Stimulated activated CD4-positive, alpha-beta T cell treated with anti-CD3 and anti-CD28 coated beads, Interleukin-12 subunit alpha, Interleukin-12 subunit beta, amount 100 ng/mL, for 24 hours (primary cell): ENCODE measurements at places on chromosomes 4 and X.

- no peak for DNase-seq
These were observed 282.0 kb downstream of the ARHGAP24 start for GRCh38 chr4:85756938-85757337.

DNA sequence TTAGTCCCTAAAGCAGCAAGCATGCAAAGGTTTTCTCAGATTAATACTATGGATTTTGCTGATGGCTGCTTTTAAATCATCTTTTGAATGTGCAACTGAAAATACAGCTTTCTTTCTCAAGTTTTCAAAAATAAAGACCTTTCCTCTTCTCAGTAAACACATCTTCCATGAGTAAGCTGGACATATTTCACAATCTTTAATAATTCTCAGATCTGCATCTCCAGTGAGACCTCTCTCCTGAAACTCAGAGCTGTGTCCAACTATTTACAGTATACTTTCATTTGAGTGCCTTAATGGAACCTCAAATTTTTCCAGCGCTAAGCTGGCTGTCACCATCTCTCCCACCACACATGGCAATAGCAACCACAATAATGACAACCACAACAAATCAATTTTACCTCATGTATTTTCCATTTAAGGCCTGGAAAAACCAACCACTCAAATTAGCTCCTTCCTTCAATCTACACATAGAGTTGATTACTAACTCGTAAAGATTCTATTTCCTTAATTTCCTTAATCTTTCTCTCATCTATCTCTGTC, 192.4 kb upstream of the RPL34 start:
- DNase-seq, result no peak

- no peak for DNase-seq
These were observed 70.3 kb upstream of the IQCM start for GRCh38 chr4:149885896-149886295.

DNA sequence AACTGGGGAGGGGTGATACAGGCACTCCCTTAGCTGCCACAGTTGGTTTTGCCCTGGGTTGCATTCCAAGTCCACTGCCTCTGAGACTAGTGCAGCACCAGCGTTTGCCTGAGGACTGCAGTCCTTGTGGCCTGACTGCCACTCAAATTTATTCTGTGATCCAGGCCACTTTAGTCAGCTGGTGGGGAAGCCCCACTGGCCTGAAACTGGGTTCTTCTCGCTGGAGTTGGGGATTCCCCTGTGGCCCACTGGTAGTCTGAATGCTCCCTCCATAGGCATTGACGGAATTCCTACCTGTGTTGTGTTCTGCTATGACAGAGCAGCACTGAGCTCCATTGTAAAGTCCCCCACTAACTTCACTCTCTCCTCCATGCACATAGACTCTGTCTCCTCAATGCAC, 63.8 kb downstream of the PTPN13 start:
- DNase-seq, result no peak

DNA sequence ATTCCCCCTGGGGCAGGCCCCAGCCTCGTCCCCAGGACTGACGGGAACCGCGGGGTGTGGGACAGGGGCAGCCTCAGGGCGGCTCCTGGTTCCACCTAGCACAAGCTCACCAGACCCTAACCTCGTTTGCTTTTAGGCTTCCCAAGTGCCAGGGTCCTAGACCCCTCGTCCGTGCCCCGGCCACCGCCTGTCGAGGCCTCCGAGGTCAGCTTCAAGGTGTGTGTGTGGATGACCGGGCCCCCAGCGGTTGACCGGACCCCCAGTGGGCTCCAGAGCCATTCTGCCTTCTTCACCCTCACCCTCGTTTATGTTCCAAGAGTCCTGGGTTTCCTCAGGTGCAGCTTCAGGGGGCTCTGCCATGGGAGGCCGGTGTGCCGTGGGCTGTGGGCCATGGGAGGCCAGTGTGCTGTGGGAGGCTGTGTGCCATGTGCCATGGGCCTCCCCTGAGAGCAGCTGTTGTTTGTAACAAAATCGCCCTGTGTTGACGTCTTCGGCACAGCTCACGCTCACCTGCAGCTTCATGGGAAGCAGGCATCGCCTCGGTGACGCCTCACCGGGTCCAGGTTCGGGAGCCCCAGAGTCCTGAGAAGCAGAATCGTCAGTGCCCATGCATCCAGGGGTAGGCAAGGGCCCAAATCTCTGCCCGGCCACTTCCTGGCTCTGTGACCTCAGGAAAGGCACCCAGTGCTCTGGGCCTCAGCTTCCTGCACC, 43.0 kb upstream of the HMX1 start:
- no peak for DNase-seq

GRCh38 chr4:116880625-116881024, 204.8 kb downstream of the TRAM1L1 start:
- no peak for DNase-seq

GRCh38 chr4:37795581-37796195, 30.8 kb upstream of the PGM2 start:
- DNase-seq, result no peak

DNA sequence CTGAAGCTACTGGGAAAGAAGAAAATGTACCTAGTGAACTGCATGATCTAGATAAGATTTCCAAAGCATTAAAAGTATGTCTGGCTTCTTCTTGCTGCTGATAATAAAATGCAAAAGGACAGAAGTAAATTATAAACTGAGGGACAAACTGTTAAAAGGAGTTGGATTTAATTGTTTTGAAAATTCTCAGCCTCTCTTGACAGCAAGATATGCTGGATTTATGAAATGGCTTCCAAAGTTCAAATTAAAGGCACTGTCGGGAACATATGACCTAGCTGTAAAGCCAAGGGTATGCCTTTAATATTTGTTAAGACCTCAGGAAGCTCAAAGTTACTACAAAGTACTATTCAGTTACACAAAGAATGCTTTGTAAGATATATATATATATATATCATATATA, 46.1 kb upstream of the CABS1 start:
- DNase-seq, result no peak

- DNase-seq, result no peak
These were observed 91.2 kb downstream of the RTL5 start for GRCh38 chrX:72040506-72040905.

DNA sequence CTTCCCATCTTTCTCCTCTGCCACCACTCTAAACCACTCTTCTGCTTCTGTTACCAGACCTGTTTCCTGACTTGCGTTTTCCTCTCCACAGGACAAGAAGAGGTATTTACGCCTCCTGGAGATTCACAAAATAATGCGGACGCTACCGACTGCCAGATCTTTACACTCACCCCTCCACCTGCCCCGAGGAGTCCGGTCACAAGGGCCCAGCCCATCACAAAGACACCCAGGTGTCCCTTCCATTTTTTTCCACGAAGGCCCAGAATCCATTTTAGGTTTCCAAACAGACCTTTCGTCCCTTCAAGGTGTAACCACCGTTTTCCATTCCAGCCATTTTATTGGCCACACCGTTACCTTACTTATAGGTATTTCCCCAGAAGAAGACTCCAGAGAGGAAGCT, 8.2 kb downstream of the ODAPH start:
- no peak for DNase-seq

GRCh38 chr4:169184236-169184635, 86.5 kb downstream of the SH3RF1 start:
- no peak for DNase-seq

DNA sequence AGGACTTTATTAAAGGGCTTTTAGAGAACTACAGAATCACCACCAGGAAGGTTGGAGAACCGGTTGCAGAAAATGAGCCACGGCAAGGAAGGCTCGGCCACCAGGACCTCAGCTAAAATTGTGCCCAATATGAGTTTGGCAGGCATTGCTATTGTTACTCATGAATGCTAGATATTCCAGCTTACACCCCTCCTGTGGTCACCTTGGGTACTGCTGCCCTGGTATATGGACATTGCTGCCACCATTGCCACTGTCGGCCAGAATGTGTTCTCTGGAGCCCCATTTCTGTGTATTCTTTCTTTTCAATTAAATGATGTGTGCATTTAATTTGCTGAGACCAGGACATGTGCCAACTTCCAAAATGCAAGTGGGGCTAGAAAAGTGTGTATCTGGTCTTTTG, 626.7 kb upstream of the BOD1L1 start:
- no peak for DNase-seq

DNA sequence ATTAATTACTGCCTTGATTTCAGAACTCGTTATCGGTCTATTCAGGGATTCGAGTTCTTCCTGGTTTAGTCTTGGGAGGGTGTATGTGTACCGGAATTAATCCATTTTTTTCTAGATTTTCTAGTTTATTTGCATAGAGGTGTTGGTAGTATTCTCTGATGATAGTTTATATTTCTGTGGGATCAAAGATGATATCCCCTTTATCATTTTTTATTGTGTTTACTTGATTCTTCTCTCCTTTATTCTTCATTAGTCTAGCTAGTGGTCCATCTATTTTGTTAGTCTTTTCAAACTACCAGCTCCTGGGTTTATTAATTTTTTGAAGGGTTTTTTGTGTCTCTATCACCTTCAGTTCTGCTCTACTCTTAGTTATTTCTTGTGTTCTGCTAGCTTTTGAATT, 32.1 kb downstream of the CDX4 start:
- no peak for DNase-seq

- DNase-seq, result no peak
These were observed 59.0 kb downstream of the CHM start for GRCh38 chrX:85988353-85988752.

- DNase-seq, result no peak
These were observed 93.0 kb downstream of the FAM53A start for GRCh38 chr4:1591107-1591506.

DNA sequence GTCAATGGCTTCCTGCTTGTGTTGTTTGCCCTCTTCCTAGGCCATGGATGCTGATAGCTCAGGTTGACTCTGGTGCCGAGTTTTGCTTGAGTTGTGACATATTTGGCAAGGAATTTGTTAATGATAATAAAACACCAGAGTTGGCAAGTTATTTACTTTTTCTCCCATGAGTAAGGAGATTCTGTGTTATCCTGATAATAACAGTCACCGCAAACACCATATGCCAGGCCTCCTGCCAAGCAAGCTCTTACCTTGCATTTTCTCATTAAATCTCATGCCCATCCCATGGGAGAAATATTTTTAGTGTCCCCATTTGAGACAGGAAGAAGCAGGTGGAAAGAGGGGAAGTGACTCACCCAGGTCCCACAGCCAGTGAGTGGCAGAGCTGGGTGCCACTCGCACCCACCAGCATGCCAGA, 67.4 kb upstream of the CLCN4 start:
- DNase-seq, result no peak

GRCh38 chrX:128436397-128437103, 384.3 kb upstream of the ACTRT1 start:
- no peak for DNase-seq

GRCh38 chrX:69211701-69212100, 46.4 kb upstream of the PJA1 start:
- DNase-seq, result no peak

DNA sequence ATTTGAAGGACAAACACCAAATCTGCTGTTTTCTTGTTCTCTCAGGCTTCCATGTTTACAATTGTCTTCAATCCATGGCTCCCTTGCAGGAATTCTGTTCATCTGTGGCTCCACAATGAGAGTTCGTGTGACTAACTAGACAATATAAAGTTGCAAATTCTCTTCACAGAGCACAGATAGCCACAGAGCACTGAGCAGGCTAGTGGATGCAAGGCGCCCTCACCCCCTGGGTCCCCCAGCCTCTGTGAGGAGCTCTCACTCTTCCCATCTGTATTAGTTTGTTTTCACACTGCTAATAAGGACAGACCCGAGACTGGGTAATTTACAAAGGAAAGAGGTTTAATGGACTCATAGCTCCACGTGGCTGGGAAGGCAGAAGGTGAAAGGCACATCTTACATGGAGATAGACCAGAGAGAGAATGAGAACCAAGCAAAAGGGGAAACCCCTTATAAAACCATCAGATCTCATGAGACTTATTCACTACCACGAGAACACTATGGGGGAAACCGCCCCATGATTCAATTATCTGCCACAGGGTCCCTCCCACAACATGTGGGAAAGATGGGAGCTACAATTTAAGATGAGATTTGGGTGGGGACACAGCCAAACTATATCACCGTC, 82.5 kb upstream of the STX18 start:
- no peak for DNase-seq

GRCh38 chr4:7638984-7639789, 204.5 kb upstream of the PSAPL1 start:
- no peak for DNase-seq

- DNase-seq, result no peak
These were observed 37.1 kb downstream of the GK start for GRCh38 chrX:30690330-30690729.

DNA sequence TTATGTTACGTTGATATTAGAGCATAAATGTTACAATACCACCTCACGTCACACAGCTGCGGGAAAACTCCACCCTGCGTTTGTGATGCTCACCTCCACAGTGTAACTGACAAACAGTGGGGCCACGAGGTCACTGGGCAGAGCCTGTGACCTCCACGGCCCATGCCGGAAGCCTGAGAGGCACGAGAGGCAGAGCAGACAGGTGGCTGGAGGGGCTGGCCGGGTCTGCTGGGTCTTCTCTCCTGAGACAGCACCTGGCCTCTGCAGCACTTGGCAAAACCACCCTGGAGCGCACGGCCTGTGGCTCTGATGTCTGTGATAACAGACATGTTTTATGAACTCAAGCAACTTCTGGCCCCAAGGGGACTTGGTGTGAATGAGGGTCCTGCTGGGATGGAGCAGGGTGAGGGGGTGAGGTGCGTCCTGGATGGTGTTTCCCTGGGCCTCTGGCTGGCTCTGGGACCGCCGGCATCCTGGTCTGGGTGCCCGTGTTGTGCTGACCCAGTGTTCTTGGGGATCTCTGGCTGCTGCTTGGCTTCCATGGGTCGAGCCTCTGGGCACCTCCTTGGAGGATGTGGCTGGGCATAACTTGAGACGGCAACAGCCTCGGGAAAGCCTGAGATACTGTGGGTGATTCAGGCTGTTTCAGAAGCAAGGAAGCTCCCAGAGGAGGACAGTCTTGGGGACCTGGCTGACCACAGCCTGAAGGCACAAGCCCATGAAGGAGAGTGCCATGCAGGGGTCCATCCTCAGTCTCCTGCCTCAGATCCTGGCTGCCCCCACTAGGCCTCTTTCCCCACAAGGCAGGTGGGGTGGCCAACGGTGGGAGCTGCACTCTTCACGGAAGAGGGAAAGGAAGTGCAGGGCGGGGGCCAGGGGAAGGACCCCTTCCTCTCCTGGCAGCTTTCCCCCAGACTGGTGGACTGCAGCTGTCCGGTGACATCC, 19.7 kb downstream of the RNF212 start:
- DNase-seq, result no peak

- no peak for DNase-seq
These were observed 130.8 kb upstream of the FRG1 start for GRCh38 chr4:189809839-189810238.

DNA sequence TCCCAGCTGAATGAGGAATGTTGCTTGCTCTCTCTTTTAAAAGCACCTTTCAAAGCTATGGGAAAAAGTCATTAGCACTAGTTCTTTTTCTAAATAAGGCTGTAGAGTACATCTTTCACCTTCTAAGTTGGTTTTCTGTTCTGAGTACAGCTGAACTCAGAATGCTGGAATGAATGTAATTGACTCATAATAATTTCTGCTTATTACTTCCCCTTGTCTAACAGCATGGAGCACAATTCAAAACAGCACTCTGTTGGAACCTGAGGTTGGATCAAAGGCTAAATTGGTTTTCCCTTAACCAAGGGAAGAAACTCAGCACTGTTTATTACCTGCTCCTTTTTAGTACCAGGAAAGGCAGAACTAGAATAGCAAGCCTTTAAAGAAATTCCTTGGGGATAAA, 33.5 kb upstream of the CYP2U1 start:
- DNase-seq, result no peak
